ENCODE measurements at places on chromosomes 3 and 15. TPM values are rescaled to one million over a fixed set of nuclear protein-coding genes. Genes with fewer than 3 reads are reported as not detected.
A peak's percentile ranks its signal among the peaks of the same experiment; 100 is the strongest.

DNA sequence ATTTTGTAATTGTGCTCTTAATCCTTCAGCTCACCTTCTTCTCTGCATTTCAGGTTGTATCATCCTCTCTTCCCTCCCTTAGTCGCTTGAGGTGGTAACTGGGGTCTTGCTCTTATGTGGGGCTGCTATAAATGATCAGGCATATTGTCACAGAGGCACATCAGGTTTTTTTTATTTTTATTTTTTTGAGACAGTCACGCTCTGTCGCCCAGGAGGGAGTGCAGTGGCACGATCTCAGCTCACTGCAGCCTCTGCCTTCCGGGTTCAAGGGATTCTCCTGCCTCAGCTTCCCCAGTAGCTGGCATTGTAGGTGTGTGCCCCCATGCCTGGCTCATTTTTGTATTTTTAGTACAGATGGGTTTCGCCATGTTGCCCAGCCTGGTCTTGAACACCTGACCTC lies 9.9 kb downstream of the CDV3 start:
- ATAC-seq, result no peak

RTP4 gene
- 0.52 TPM for total RNA-seq

DNA sequence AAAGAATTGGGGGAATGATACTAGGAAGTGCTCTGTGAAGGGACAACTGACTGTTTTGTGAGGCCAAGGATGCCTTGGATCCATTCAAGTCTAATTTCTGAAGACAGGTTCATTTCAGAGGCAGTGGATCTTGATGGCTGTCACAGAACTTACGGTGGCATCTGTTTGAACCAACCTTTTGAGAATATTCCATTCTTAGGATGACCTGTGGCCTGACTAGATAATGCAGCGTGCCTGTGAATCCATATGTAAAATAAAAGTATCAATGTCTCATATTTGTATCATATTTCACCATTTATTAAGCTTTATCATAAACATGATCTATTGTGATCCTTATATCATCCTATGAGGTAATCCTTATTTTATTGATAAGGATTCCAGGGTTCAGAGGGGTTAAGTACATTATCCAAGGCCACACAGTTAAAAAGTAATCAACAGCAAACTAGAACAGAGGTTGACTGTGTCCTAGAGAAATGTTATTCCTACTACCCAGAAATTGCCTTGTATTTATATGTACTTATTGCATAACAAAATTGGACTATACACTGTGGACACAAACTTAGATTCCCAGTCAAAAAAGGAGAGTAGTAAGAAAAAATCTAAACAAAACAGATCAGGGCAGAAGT lies 34.3 kb downstream of the IL1RAP start:
- no peak for ATAC-seq

GRCh38 chr3:31057891-31058290 lies 163.4 kb upstream of the GADL1 start:
- ATAC-seq, result no peak

DNA sequence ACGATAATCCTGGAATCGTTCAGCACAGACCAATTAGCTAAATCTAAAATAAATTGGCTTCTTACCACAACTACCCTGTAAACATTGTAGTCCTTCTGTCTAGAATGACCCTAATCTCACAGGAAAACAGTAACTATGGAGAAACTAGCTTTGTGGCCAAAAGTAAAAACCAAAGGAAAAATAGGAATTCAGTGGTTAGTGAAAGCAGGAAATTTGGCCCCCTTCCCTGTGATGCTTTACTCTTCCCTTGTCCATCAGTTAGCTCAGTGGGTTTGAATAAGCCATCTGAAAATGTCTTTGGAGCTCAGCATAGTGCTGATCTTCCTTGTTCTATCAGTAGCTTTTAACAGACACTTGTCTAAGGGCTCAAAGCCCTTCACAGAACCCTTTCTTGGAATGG lies 1.6 kb downstream of the NMD3 start:
- no peak for ATAC-seq

- peak; percentile 87 for ATAC-seq
Measured at GRCh38 chr15:39624806-39625205, 43.9 kb downstream of the THBS1 start.

ATP10A gene
- 0.11 TPM for total RNA-seq

- ATAC-seq, result no peak
Measured at GRCh38 chr3:11736136-11736833, 92.6 kb upstream of the VGLL4 start.

DNA sequence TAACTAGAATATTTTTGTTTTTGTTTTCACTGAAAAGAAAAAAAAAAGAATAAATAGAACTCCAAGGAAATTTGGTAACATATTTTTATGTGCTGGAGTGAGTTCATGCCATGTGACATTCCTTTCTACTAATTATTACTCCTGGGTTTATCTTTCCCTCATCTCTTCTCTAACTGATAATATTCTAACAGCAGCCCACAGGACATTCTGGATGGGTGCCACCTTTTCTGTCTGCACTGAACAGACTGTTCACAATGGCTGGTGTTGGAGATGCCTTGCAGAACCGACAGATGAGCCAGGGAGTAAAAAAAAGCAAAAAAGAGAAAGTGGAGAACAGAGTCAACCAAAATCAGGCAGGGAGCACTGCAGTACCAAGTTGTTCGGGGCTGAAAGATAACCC lies 151.3 kb downstream of the OR4M2 start:
- ATAC-seq, result no peak

DNA sequence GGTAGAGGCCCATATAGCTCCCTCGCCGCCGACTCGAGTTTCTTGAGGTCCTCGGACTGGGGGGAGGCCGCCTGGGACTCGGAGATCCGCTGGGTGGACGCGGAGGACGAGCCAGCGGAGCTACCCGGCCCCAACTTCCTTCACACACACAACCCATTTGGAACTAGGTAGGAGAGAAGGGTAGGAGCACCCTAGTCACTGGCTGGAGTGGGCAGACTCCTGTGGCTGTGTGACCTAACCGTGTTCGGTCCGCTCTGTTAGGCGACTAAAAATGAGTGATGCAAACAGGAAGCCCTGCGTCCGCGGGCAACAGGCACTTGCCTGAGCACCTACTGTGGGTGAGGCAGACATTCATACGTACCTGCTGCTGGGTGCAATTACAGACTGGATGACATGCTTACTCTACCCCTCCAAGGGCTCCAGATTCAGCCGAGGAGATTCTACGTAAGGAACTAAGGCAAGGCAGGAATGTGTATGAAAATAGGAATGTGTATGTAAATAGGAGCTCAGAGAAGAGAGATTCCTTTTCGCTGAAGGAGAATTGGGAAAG lies 4.6 kb upstream of the SIN3A start:
- no peak for ATAC-seq

DNA sequence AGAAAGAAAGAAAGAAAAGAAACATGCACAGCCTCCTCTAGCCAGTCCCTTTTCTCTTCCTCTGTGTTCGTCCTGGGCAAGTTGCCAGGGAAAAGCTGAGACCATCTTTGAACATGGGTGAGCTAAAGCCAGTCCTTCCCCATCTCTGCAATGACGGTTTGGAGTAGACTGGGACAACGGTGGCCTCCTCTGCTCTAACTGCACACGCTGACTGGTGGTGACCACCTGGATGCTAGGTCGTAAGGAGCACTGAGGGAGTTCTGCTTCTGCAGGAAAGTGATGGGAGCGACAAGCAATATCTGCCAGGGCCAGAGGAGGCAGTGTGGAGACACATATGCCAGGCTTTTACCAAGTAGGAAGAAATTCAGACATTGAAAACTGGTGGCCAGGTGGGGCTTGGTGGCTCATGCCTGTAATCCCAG lies 111.7 kb downstream of the NUP210 start:
- ATAC-seq, result peak; percentile 28

DNA sequence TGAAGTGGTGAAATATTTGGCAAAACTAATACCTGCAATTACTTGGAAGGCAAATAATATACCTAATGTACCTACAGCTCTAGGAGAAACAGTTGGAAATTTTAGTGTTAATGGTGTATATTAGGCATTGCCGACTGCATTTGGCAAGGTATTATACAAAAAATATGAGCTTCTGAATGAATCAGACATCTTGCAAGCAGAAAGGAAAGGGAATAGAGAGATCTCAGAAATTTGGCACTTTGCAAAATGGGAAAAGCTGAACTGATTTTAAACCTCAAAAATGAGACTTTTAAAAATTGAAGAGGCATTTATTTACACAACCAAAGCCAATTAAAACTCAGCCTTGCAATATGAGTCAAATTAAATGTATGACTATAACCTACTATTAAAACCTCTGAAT lies 40.2 kb upstream of the C15orf61 start:
- ATAC-seq, result no peak

DNA sequence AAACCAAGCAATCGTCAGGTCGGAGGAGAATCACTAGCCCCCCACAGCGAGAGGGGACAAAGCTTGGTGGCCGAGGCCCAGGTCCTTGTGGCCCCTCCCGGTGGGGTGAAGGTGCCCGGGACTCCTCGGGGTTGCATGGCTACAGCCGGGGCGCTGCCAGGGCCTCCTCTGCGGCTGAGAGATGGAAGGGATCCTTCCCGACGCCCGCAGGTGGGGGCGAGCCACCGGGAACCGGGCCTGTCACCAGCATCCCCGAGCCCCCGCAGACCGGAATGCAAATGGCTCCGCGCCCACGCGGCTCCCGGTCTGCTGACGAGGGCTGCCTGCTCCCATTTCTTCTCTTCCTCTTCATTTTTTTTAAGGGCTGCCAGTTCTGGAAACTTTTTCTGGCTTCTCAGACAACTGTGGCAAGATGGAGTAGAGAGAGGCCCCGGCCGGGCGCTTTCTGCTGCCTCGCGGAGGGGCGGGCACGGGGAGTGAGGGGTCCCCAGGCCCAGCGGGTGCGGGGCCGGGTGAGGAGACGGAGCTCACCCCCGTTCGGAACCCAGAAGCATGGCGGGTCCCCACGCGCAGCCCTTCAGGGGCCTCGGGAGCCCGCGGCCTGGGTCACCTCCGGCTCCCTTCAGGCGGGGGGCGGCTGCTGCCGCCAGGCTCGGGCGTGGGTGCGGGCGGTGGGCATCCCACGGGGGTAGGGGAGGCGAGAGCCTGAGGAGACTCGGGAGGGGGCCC lies 27.5 kb downstream of the MELTF start:
- ATAC-seq, result no peak

CNTN3 gene
- total RNA-seq, result 2.5 TPM

DNA sequence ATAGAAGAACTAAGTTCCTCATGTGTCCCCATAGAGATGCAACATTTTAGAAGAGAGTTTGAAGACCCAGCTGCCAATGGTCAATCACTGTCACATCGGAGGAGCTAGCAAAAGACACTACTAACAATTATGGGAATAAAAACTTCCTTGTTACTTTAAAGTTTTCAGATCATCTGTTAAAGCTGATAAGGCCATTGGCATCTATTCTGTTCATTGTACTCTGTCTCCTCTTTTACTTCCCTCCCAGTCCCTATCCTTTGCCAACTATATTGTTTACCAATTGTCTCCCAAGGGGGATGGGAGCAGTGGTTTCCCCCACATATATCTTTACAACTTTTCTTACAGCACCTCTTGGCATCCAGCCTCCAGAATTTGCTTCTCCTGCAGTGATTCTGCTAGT lies 81.0 kb downstream of the FAM174B start:
- ATAC-seq, result no peak

GRCh38 chr3:156705761-156706616 lies 31.6 kb downstream of the TIPARP start:
- ATAC-seq, result no peak

ACSBG1 gene
- 1.1 TPM for total RNA-seq

- no peak for ATAC-seq
Measured at GRCh38 chr3:43506644-43507043, 115.2 kb downstream of the ANO10 start.

DNA sequence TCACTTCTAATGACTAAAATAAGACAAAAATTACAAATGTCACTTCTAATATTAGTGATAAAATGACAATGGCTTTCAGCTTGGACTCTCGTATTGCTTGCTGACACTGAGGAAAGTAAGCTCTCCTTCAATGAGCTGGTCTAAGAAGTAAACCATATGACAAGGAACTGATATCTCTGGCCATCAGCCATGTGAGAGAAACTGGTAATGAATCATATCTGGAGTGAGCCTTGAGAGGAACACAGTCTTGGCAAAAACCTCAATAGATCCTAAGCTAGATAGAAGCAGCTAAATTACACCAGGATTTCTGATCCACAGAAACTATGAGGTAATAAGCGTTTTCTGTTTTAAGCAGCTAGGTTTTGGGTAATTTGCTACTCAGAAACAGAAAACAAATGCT lies 1575.1 kb downstream of the OTOL1 start:
- ATAC-seq, result no peak

MINAR1 gene
- total RNA-seq, result 8.2 TPM

ADCY5 gene
- 14.6 TPM for total RNA-seq

FGD5 gene
- 0.83 TPM for total RNA-seq

- no peak for ATAC-seq
Measured at GRCh38 chr3:115401851-115402501, 221.3 kb upstream of the GAP43 start.

- ATAC-seq, result no peak
Measured at GRCh38 chr15:98953000-98953787, 54.4 kb downstream of the PGPEP1L start.

- ATAC-seq, result no peak
Measured at GRCh38 chr3:107392549-107393165, 15.4 kb downstream of the CCDC54 start.

- no peak for ATAC-seq
Measured at GRCh38 chr15:36426691-36427090, 152.7 kb upstream of the CDIN1 start.

- no peak for ATAC-seq
Measured at GRCh38 chr3:58176827-58177489, 33.8 kb downstream of the DNASE1L3 start.

DNA sequence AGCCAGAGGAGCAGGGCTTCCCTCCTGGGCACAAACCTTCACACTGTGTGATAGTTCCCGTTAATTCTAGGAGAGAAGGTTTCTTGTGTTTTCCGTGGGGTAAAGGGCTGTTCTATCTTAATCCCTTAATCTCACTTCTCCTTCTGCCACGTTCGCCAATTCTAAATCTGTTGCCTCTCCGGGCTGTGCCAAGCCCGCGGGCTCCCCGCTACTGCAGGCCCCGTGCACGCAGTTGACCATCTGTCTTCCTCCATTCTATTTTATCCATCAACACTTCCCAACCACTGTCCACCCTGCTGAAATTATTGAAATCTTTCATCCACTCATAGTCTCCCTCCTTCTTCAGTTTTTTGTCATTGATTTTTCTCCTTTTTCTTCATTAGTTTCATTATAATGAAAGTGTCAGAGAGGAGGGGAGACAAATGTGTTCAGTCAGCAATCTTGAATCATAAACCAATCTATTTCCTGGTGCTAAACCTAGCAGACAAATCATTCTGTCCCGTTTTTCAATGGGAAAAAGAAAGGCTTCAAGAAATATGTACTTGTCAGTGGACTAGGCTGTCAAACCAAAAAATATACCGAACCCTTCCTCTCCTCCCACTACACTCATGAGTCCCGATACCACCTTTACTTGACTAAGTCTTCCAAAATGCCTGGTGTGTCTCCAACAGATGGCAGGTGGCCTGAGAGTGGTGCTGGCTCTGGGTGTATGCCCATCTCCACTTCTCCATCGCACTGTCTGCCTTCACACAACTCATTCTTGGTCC lies 39.6 kb downstream of the SLCO2A1 start:
- no peak for ATAC-seq

DNA sequence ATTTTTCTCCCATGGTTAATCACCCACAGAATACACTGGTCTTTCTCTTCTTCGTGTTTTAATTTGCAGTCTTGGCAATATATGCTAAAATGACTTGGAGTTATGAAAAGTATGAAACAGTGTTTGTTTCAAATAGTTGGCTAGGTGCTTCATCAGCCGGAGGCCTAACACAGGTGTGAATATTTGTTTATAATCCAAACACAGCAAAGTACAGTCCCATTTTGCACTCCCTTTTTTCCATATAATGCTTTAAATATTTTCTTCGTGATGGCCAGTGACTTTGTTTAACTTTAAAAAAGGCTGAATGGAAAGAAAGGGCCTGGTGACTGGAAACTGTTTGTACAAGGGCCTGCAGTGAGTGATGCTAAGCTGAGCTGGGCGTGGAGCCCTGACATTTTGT lies 219.7 kb upstream of the LRIG1 start:
- ATAC-seq, result no peak

NR2E3 gene
- 0.33 TPM for total RNA-seq

Data from motor neuron (in vitro differentiated cells).